Occipital lobe (tissue), 3 donors: ENCODE measurements at places on chromosomes 4 and X. TPM values are rescaled to one million over a fixed set of nuclear protein-coding genes. Genes with fewer than 3 reads are reported as not detected.

GRCh38 chrX:17496407-17496806 lies 121.4 kb downstream of the NHS start:
- no peak for DNase-seq

Gene CISD2
- total RNA-seq: 54.3 TPM

- no peak for DNase-seq
Measured at GRCh38 chr4:164467493-164467892, 286.4 kb upstream of the SMIM31 start.

DNA sequence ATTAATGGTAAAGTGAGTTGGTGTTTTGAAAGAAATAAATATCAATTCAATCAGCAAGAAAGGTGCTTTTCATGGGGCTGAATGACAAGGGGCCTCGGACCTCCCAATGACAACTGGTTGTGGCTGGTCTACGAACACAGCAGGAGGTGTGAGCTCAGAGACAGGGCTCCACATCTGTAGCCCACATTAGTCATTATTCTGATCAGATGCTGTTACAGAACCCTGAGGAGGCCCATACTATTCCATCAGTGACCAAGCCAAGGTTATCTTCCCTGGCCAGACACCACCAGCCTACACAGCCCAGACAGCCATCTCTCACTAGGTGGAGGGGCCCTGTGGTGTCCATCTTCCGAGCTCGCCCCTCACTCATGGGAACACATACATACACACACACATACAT lies 168.8 kb downstream of the SH3KBP1 start:
- DNase-seq: no peak

GRCh38 chr4:75845992-75846391 lies 56.3 kb downstream of the PPEF2 start:
- DNase-seq: no peak

Gene KLF8
- total RNA-seq: 20.4 TPM

Gene GAGE10
- total RNA-seq: not detected

GRCh38 chr4:118586357-118586790 lies 98.8 kb upstream of the METTL14 start:
- DNase-seq: no peak

Gene BMP15
- not detected for total RNA-seq

DNA sequence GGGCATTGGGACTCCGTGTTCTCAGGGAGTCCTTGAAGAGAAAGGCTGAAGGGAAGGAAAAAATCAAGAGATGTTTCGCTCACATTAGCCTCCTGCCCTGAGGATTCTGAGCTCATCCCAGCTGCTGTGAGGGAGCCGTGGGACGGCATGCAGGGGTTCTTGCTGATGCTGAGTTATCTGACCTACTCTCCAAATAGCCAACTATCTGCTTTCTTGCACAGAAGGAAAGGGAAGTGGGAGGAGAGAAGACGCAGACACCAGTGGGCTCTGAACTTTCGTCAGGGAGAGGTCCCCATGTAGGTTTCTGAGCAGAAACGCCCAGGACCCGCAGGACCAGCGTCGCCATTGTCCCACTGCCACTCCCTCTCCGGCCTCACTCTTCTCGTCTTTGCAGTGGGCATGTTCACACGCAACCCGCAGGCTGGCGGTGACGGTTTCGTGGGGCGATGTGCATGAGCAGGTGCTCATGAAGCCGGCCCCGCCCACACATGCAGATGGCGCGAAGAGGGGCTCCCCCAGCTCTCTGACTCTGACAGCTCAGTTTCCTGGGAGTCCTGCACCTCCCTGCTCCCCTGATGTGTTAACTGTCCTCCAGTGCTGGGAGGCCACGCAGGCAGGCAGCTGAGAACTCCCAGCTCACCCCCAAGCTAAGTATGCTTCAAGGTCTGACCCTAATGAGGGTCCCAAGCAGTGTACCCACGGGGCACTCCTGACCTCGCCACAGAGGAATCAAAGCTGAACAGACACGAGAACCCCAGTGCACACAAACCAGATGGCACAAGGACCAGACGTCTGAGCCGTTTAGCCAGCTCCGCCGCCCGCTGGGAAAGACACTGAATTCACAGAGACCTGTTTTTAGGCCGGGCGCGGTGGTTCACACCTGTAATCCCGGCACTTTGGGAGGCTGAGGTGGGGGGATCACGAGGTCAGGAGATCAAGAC lies 13.6 kb upstream of the ABLIM2 start:
- no peak for DNase-seq

GRCh38 chr4:87211249-87211952 lies 9.0 kb downstream of the KLHL8 start:
- DNase-seq: no peak

GRCh38 chr4:101232074-101232776 lies 115.1 kb downstream of the PPP3CA start:
- no peak for DNase-seq
